Naive thymus-derived CD8-positive, alpha-beta T cell (primary cell): ENCODE measurements at places on chromosomes 2 and 18.

DNA sequence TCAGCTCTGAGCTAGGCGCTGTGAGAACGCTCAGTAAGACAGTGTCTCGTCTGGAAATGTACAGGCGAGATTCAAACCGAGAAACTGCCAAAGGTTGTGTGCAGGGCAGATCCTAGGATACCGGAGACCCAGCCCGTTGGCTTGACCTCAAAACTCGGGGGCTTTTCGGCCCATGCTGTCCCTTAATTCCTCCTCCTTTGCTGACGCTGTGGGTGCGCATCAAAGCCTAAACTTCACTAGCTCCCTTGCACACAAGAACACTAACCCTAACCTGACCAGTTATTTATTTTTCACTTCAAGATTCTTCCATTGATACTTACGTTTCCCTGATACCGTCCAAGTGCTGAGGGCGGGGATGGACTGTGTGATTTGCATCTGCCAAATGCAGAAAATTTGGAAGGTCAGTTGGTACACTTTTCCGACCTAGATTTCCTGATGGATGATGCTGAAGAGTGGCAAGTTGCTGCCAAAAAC is 1.0 kb upstream of the AAK1 start:
- DNase-seq, result no peak

- no peak for DNase-seq
These were observed 7.3 kb upstream of the PRLH start for GRCh38 chr2:237558961-237559641.

GRCh38 chr2:26581991-26582842 is 58.9 kb downstream of the CIB4 start:
- DNase-seq, result no peak

DNA sequence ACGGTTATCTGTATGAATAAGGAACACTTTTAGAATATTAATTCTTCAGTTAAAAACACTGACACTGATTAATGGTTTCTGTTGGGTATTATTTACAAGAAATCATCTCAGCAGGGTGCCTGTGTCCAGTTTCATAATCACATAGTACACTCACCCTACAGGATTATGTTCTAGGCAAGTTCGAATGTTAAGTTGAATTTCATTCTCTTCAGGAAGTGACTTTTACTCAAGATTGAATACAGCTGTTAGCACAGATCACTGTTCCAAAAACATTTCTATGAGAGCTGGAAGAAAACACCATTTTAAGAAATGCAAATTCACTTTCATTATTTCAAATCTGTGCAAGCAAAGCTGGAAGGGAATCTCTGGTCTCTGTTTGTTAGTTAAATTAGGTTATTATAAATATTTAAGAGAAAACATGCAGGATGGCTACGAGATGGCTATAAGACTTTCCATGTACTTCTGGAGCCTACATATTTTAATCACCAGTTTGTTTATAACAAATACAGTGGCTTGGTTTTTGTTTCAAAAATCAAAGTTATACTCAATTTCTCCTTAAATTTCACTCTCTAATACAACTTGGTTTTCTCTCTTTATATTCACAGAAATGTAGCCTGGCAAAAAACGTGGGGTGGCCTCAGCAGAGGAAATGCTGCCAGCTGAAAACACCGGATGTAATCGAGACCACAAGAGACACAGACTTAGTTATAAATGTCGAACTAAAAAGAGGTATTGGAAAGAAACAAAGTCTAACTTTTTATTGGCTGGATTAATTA is 65.8 kb downstream of the RBMS1 start:
- DNase-seq, result peak; percentile 76

- DNase-seq, result peak; percentile 26
These were observed 67.2 kb upstream of the ACYP2 start for GRCh38 chr2:54048117-54048785.

DNA sequence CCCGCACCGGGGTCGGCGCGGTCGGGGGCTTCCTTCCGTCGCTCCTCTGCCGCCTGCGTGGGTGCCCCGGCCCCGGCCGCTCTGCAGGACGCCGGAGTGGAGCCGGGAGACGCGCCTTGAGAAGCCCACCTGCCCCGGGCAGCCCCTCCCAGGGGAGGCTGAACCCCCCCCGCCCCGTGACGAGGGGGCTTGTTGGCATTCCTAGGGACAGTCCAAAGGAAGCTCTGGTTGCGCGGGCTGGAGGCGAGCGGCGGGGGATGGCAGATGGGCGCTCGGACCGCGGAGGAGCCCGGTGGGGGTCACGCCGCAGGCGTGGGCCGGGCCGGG is 133.5 kb upstream of the MGAT5 start:
- no peak for DNase-seq

GRCh38 chr2:34188464-34189303 is 589.6 kb upstream of the FAM98A start:
- no peak for DNase-seq
